Left cardiac atrium (tissue), 4 donors: ENCODE measurements at places on chromosomes 5 and 9. TPM values are rescaled to one million over a fixed set of nuclear protein-coding genes. Genes with fewer than 3 reads are reported as not detected.

GRCh38 chr5:132207778-132208177 is 19.9 kb downstream of the P4HA2 start:
- DNase-seq: no peak

GRCh38 chr9:35367451-35367850 is 122.5 kb upstream of the RUSC2 start:
- no peak for DNase-seq

GRCh38 chr5:41815261-41815660 is 55.0 kb downstream of the OXCT1 start:
- no peak for DNase-seq

The F12 gene
- total RNA-seq: 0.39 TPM
